ENCODE measurements at places on chromosomes 13 and 19.

DNA sequence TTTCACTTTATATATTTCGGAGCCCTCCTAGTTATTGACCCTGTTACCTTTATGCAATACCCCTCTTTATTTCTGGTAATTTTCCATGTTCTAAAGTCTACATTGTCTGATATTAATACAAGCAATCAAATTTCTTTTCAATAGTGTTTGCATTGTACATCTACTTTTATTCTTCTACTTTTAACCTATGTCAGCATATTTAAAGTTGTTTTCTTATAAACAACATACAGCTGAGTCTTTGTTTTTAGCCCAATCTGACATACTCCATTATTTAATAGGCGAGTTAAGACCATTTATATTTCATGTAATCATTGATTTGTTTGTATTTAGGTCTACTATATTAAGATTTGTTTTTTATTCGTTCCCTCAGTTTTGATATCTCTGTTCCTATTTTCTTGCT, 108.5 kb upstream of the SPACA7 start:
- no peak for DNase-seq

DNA sequence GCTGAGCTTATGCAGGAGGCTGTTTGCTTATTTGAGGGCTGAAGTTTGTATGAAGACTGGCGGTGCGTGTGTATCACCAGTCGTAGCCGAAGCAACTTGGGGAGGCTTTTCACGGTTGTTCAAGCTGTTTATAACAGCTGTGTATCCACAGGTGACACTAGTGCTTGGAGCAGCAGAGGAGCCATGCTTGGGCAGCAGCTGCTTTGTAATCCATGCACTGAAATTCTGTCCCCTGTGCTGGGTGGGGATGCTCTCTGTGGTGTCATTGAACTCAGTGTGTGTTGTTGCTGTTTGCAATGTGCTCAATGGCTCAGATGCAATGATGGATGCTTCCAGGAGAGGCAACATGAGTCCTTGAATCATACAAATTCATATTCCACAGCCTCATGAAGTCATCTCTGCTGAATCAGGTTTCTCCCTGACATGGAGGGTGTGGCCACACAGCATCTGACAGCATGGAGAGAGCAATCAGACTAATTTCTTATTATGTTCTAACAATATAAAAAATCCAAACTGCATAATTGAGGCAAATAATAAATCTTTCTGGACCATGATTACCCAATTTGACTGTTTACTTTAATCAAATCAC, 18.8 kb upstream of the GTF3A start:
- no peak for DNase-seq

DNA sequence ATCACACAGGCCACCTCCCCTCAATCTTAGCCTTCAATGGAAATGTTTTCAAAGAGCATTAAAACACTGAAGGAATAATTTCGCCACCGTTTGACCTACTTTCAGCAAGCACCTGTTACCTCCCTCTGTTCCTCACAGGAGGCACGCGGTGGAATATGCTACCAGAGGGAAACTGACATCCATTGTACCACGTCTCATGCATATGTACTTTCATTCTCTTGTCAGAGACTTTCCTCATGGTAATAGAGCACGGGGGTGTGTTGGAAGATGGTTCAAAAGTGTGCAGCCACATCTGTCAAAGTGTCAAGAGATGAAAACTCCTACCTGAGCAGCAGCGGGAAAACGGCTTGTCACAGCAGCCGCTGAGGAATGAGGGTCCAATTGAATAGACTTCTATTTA, 143.4 kb downstream of the NALCN start:
- no peak for DNase-seq

DNA sequence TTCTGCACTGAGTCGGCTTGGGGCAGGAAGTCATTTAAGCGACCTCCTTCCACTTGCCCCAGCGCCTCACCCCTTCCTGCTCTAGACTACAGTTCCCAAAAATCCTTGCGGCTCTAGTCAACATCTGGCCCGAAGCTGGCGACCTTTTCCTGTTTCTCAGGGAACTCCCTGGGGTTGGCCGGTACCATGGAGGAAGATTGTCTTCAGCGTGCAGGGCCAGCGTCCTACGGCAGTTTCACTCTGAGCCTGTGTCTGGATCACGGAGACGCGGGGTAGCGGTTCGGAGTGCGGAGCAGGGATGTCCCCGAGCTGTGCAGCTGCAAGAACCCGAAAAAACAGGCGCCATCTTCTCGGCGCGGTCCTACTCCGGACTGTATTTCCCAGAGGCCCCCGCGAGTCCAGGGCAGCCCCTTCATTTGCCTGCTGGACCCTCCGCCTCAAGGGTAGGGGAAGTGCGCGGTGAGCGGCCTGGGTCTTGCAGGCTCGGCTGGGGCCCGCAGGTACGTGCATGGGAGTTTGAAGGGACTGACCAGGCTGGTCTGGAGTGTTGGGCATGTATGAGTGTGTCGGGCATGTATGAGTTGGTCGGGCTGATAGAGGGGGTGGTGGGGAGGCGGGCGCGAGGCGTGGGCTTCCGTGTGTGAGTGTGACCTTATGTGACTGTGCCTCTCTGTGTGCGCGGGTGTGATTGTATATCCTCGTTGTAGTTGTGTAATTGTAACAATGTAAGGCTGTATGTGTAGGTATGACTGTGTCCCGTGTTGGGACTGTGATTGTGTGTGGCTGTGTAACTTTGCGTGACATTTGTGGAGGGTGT, at the start of gene ZNF383:
Gene ZNF383, plus strand, starts transcription at position 440 of the 817 bp plus-strand sequence. CDS start 12,240 bp downstream, outside the sequence.
- DNase-seq = peak; percentile 97

DNA sequence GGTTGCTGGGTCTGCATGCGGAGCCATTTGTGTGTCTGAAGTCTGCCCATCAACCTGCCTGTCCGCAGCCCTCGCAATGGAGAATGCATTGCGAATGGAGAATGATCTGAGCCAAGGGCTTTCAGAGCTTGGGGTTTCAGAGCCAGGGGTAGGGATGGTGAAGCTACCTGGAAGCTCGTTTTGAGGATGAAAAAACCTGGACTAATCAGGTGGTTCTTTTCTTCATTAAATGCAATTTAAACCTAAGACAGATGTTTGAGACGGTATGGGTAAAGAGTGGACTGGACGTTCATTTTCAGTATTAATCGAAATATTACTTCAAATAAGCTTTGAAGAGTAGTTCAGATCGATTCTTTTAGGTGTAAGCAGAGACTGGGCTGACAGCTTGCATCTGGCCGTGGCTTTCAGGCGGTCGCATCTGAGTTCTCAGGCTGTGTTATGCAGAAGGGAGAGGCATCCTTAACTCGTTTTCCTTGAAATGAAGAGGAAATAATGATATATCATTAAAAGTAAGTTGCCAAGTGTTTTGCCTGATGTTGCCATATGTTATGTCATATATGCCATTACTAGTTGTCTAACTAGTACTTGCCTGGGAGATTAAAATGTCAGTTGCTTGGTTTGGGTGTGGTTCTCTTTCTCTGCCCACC, 801 bp downstream of the MCF2L start:
- no peak for DNase-seq
